Trophoblast cell (in vitro differentiated cells and primary cell): ENCODE measurements at places on chromosomes 3 and 15.

- no peak overlapping the region for H3K4me3 ChIP-seq
- no peaks in the 10 kb centered on the region for H3K36me3 ChIP-seq
- H3K27me3 ChIP-seq: no peaks in the 10 kb centered on the region
- no peak for DNase-seq
- no peaks in the 10 kb centered on the region for H3K4me1 ChIP-seq
These were observed 10.7 kb downstream of the SCG5 start for GRCh38 chr15:32652178-32652577.

DNA sequence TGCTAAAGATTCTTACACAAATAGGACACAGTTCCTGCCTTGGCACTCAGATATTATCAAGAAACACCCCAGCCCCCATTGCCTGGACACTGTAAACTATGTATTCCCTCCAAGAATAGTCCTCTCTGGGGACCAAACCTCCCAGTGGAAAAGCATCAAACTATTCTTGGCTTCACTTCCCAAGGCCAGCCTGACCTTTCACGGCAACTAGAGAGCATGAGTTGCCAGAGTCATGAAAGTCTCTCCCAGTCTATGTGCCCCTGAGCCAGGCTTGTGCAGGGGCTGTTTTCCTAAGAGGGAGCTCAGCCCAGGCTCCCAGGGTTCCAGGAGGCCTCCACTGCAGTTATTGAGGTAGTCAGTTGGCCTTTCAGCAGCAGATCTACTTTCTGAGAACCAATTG is 251.9 kb upstream of the TGFBR2 start:
- no peak overlapping the region for H3K4me3 ChIP-seq
- no peaks in the 10 kb centered on the region for H3K27me3 ChIP-seq
- DNase-seq: no peak
- no peaks in the 10 kb centered on the region for H3K36me3 ChIP-seq

DNA sequence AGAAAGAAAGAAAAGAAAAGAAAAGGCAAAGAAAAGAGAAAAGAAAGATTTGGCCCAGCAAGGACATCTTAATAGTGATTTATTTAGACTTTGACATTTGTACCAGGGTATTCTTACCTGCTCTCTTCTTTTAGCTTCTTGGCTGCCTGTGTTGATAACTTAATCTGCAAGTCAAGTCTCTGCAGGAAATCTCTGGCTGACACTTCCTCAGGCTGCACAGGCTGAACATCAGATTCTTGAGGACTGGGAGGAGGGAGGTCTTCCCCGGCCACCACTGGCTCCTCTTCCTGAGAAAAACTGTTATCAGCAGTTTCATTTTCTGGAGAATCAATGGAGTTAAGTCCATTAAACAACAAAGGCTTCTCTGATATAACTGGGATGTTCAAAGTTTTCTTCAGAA is 12.8 kb downstream of the LYSMD2 start:
- H3K27me3 ChIP-seq: no peaks in the 10 kb centered on the region
- H3K27ac ChIP-seq: no peak overlapping the region

DNA sequence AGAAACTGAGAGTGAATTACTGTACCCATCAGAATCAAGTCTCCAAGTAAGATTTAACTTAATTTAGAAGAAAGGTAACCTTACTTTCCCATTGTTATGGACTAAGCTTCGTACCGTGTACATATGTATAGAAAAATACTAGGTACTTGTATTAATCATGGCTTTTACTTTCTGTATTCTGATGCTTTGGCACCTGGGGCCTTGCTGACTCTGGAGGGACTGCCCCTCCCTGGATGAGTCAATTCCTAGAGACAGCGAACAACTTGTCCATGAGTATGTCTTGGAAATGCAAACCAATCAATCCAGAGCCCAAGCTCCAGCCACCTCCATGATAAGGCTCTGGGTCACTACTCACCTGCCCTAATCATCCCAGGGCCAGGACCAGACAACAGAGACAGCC is 50.0 kb upstream of the DGKG start:
- H3K27me3 ChIP-seq: peaks cover 2% of the 10 kb centered on the region
- H3K27ac ChIP-seq: no peak overlapping the region
- H3K4me3 ChIP-seq: no peak overlapping the region
- no peak for DNase-seq

DNA sequence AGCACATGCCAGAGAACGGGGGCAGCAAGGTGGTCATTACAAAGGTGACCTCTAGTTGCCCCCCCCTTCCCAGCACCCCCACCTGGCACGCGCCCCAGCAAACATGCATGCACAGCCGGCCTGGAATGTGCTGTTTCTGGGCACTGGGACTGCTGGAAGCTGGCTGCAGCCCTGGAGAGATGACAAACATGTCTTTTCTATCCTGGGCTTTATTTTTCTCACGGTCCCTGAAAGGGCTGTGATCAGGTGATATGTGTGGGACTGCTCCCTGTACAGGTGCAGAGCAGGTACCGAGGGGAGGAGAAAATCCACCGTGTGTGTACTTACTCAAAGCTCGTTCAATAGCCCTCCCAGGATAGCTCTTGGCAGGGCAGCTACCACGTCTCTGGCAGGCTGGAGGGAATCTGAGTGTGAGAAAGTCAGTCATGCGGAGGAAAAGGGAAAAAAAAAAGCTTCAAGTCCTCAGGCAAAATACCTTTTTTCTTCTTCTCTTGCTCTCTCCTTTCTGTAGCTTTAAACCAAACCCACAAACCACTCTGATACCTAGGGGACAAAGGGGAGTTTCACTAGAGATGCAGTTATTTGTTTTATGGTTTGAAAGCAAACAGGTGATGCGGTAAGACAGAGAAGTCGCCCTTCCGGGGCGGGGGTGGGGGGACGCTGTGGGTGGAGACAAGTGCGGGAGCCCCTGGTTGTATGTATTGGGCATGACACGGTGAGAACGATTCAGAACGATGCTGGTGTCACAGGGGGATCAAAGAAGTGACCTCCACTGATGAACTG is 5.0 kb upstream of the HES1 start:
- H3K4me1 ChIP-seq: peaks cover 28% of the 10 kb centered on the region
- DNase-seq: no peak
- H3K27ac ChIP-seq: no peak overlapping the region
- H3K4me3 ChIP-seq: no peak overlapping the region

- H3K4me1 ChIP-seq: no peaks in the 10 kb centered on the region
- H3K36me3 ChIP-seq: peaks cover 3% of the 10 kb centered on the region
- H3K27ac ChIP-seq: no peak overlapping the region
- DNase-seq: no peak
- no peak overlapping the region for H3K4me3 ChIP-seq
These were observed 35.0 kb upstream of the TATDN2 start for GRCh38 chr3:10213156-10213792.

DNA sequence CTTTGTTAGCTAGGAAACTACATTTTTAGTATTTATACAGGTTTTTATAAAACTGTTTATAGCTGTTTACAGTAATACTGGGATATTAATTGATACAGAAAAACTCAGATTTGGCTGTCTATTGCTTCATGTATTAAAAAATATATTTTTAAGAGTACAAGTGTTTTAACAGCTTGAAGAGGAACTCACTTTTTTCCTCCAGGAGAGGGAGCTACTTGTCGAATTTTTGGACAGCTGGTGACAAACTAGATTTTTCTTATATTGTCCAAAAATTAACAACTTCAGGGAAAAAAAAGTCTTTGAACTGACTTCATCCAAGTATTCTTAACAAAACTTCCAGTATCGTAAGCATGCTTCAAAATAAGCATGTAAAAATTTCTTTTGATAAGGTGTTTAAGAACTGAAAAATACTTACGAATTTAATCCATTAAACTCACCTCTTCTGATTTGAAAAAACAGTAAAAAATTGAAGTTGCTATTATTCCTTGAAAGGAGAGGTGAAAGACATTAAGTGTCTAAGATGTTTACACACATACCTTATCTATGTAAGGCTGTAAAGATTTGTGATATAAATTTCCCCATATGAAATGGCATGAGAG is 4.0 kb downstream of the DIPK2A start:
- no peaks in the 10 kb centered on the region for H3K36me3 ChIP-seq
- H3K4me1 ChIP-seq: no peaks in the 10 kb centered on the region
- H3K27me3 ChIP-seq: no peaks in the 10 kb centered on the region
- no peak overlapping the region for H3K4me3 ChIP-seq
- peak; percentile 20 for DNase-seq
- H3K27ac ChIP-seq: no peak overlapping the region

GRCh38 chr3:46907271-46907670 is 29.8 kb downstream of the PTH1R start:
- H3K4me1 ChIP-seq: peaks cover 3% of the 10 kb centered on the region
- H3K27ac ChIP-seq: no peak overlapping the region
- no peaks in the 10 kb centered on the region for H3K36me3 ChIP-seq
- no peaks in the 10 kb centered on the region for H3K27me3 ChIP-seq
- H3K4me3 ChIP-seq: no peak overlapping the region
- DNase-seq: no peak

DNA sequence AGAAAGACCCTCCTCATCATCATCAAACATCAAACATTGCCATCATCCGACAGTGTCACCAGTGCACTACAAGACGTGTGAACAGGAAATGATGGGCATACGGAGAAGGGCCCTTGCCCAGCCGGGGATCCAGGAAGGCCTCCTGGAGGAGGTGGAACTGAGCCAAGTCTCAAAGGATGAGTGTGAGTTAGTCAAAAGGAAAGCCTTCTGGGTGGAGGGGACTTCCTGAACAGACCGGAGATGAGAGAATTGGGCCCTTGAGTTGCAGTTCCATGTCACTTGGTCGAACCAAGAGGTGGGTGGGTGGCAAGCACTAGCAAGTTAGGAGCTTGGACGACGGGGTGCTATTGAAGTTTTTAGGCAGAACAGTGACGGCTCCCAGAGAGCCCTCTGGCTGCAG is 8.5 kb downstream of the SEMA4B start:
- H3K4me1 ChIP-seq: peaks cover 19% of the 10 kb centered on the region
- no peaks in the 10 kb centered on the region for H3K27me3 ChIP-seq
- no peaks in the 10 kb centered on the region for H3K36me3 ChIP-seq
- H3K27ac ChIP-seq: no peak overlapping the region
- H3K4me3 ChIP-seq: no peak overlapping the region

- no peak overlapping the region for H3K4me3 ChIP-seq
- H3K4me1 ChIP-seq: peaks cover 30% of the 10 kb centered on the region
- no peaks in the 10 kb centered on the region for H3K27me3 ChIP-seq
- no peak for DNase-seq
- peak overlapping the region; percentile 35 for H3K27ac ChIP-seq
These were observed 622 bp downstream of the XIRP1 start for GRCh38 chr3:39191773-39192172.

GRCh38 chr3:61141697-61142096 is 109.6 kb downstream of the FHIT start:
- no peak overlapping the region for H3K27ac ChIP-seq
- H3K4me3 ChIP-seq: no peak overlapping the region
- peaks cover 3% of the 10 kb centered on the region for H3K4me1 ChIP-seq
- no peak for DNase-seq
- no peaks in the 10 kb centered on the region for H3K36me3 ChIP-seq

DNA sequence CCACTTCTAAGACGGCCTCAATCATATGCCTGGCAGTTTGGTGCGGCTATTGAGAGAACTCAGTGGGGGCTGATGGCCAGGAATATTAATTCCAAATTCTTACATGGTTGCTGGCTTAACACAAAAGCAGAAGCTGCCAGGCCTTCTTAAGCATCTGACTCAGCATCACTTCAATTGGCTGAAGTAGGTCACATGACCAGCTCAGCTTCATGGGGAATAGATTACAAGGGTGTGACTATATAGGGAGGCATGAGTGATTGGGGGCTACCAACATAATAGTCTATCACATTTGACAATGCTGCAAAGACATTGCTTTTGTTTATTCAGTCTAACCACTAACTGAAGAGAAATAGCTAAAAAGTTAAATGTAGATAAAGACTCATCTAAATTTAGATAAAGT is 101.6 kb upstream of the ANKRD28 start:
- no peaks in the 10 kb centered on the region for H3K4me1 ChIP-seq
- no peak for DNase-seq
- no peak overlapping the region for H3K27ac ChIP-seq
- H3K4me3 ChIP-seq: no peak overlapping the region
- no peaks in the 10 kb centered on the region for H3K27me3 ChIP-seq
